ENCODE measurements at places on chromosomes 3 and 15. TPM values are rescaled to one million over a fixed set of nuclear protein-coding genes. Genes with fewer than 3 reads are reported as not detected.

DNA sequence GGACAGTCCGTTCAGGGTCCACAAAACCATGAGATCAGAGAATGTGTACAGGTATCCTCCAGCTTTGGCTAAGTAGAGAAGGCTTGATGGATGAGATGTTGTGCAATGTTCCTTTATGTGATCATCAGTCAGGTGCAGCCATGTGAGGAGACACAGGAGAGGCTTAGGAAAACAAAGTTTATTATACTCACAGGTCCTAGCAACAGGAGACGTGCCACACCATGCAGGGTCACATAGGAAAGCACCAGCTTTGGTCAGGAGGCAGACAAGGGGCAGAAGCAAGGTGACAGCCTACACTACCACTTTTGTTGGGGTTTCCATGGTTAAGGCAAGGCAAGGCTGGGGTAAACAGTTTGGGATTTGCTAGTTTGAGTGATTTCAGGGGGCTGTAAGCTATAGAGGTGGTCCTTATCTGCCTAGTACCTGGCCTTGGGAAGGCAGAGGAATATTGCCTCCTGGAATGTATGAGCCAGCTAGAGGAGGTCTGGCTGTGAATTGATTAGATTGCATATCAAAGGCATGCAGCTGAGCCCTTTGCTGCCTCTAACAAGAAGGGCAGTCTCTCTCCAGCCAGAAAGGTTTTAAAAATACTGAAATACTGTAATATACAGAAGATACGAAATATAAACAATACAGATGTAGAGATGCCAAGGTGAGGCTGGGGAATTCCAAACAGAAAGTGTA, 248.6 kb downstream of the RYR3 start:
- no peaks in the 10 kb centered on the region for H3K27me3 ChIP-seq
- H3K36me3 ChIP-seq = no peaks in the 10 kb centered on the region
- no peaks in the 10 kb centered on the region for H3K4me1 ChIP-seq
- no peak overlapping the region for H3K27ac ChIP-seq
- no peak for DNase-seq

- no peak overlapping the region for H3K27ac ChIP-seq
- H3K36me3 ChIP-seq = no peaks in the 10 kb centered on the region
- no peaks in the 10 kb centered on the region for H3K27me3 ChIP-seq
- H3K4me3 ChIP-seq = no peak overlapping the region
Measured at GRCh38 chr3:169324452-169324785, 339.1 kb downstream of the MECOM start.

GRCh38 chr3:134419214-134419959, 45.1 kb upstream of the AMOTL2 start:
- H3K4me3 ChIP-seq = no peak overlapping the region
- no peak overlapping the region for H3K27ac ChIP-seq
- no peak for DNase-seq
- no peaks in the 10 kb centered on the region for H3K36me3 ChIP-seq
- H3K4me1 ChIP-seq = no peaks in the 10 kb centered on the region

DNA sequence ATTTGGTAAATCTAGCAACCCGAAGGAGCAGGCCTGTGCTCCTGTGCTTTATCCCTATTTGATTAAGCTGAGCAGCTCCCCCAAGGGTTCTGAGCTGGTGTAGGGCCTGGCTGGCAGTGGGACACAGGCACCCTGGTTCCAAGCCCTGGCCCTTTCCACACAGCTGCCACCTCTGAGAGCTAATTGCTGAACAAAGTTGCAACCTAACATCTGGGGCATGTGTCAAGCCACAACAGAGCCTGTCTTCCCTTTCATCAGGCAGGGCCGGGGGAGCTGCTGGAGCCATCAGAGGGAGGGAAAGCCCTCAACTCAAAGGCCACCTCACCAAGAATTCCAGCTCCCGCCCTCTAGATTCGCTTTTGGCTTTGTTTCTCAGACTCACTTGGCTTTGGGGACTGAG, 17.1 kb upstream of the MRPS22 start:
- no peak overlapping the region for H3K27ac ChIP-seq
- no peaks in the 10 kb centered on the region for H3K36me3 ChIP-seq
- peaks cover 11% of the 10 kb centered on the region for H3K4me1 ChIP-seq
- H3K4me3 ChIP-seq = no peak overlapping the region

DNA sequence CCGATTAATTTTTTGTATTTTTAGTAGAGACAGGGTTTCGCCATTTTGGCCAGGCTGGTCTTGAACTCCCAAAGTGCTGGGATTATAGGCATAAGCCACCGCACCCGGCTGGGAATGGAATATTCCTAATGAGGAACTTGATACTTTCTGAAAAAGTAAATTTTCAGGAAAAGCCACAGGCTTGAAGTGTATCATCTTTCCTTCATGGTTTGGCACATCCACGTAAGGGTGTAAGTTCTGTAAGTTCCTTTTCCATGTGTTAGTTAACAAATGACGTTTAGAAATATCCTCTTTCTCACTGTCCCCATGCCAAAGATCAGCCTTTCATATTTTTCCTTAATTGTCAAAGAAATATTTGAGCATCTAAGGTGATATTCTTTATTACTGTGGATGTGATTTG, 24.9 kb downstream of the TMEM45A start:
- no peaks in the 10 kb centered on the region for H3K27me3 ChIP-seq
- no peaks in the 10 kb centered on the region for H3K4me1 ChIP-seq
- DNase-seq = no peak
- no peak overlapping the region for H3K4me3 ChIP-seq

DNA sequence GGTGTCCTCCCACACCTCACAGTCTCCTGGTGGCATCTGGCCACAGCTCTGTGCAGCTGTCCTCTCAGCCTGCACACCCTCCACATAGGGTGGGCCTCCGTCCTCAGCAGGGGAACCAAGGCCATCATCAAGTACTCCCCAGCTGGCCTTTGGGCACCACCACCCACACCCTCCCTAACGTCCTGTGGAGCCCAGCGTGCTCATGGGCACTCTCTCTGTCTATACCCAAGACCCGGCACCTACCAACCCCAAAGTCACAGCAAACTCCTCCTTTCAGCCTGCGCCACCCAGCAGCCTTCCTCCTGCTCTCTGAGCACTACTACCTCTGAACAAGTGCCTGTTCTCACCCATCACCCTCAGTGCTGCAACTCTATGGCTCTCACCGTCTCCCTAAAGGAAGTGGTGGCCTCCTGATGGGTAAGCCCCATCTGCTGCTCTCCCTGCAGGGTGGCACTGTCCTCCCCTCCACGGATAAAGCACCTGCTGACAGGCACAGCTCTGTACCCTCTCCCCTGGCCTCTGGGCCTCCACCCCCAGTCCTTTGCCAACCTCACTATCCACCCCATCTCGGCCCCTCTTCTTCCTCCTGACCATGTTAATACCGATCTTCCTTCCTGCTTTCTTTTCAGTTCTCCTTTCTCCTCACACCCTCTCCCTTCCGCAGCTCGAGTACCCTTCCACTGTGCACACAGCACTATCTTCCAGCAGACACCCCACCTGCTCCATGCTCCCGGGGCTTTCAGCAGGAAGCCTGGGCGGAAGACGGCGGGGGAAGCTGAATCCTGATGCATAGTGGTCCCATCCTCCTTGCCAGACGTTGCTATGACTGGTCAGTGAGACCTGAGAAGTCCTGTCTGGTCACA, 31.5 kb downstream of the SLC41A3 start:
- H3K36me3 ChIP-seq = no peaks in the 10 kb centered on the region
- DNase-seq = no peak
- H3K27ac ChIP-seq = no peak overlapping the region

DNA sequence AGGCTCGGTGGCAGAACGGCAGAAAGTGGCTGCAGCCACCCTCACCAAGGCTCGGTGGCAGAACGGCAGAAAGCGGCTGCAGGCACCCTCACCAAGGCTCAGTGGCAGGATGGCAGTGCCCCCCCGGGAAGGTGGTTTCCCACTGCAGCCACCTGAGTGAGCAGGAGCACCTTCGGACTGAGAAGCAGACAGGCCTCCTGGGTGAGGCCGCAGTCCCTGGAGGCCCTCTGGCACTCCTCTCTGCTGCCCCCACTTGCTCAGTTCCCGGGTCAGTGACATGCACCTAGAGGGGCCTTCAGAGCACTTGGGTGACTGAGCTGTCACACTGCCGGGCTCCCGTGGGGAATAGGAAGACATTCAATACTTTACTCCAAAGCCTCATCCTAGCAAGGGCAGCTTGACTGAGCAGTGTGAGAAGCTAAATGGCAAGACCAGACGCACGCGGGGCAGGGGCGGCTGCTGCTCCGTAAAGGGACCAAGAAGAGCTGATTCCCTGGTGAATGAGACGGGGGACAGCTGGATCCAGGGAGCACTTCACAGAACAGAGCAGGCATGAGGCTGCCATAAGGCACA, 62.7 kb downstream of the PCSK6 start:
- H3K36me3 ChIP-seq = no peaks in the 10 kb centered on the region
- H3K4me3 ChIP-seq = no peak overlapping the region
- no peaks in the 10 kb centered on the region for H3K4me1 ChIP-seq
- H3K27ac ChIP-seq = no peak overlapping the region

DNA sequence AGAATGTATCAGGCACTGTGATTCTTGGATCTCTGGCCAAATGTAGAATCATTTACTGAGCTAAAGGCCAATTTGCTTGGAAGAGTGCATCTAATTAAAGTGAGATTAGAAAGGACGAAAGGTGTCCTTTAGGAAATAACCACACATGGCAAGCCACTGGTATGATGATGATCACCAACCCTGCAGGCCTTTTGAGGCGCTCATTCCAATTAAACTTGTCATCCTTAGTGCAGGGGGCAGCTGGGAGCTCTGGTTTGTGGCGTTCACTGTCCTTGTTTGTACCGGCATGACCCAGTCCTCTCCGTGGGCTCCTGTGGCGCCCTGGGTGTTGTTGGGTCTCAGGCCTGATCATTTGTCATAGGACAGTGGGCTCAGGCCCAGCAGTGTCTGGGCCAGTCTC, 11.0 kb downstream of the LIMD1 start:
- H3K4me3 ChIP-seq = no peak overlapping the region
- DNase-seq = no peak
- no peaks in the 10 kb centered on the region for H3K27me3 ChIP-seq
- no peaks in the 10 kb centered on the region for H3K4me1 ChIP-seq

GRCh38 chr15:60982249-60982910, 246.7 kb downstream of the RORA start:
- H3K4me1 ChIP-seq = no peaks in the 10 kb centered on the region
- peaks cover 4% of the 10 kb centered on the region for H3K27me3 ChIP-seq
- H3K4me3 ChIP-seq = no peak overlapping the region

GRCh38 chr3:102163039-102163817, 271.6 kb upstream of the ZPLD1 start:
- H3K27me3 ChIP-seq = no peaks in the 10 kb centered on the region
- no peaks in the 10 kb centered on the region for H3K4me1 ChIP-seq
- no peak overlapping the region for H3K27ac ChIP-seq
- no peak overlapping the region for H3K4me3 ChIP-seq

DNA sequence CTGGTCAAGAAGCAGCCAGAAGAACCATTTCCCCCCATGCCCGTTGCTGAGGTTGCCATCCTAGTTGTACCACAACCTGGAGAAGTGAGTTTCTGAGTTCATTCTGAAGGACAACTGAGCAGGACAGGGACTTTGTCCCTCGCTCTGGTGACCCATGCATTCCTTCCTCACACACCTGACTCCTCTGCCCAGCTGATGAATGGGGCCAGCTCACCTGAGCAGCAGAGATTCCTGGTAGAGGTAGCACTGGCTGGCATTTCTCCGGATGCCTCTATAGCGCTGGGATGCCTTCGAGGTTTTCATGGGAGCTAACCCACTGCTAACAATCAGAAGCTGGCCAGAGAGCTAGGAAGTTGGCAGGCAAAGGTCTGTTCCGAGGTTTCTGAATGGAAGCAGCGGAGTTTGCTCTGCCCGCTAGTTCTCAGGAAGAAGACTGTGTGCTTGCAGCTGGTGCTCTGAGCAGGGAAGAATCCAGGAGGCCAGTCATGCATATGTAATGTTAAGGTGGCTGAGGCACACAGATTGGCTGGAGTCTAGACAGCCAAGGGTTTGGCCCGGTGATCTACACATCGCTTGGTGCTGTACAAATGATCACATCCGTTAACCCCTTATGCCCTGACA, at the start of gene TMC3:
Gene TMC3, minus strand, starts transcription at position 439 of the 621 bp plus-strand sequence. Its CDS starts 136 bp downstream, at position 303.
- no peaks in the 10 kb centered on the region for H3K36me3 ChIP-seq
- DNase-seq = no peak
- H3K27me3 ChIP-seq = no peaks in the 10 kb centered on the region
- H3K4me3 ChIP-seq = no peak within 1 kb of the TSS
- no peak within 1 kb of the TSS for H3K27ac ChIP-seq

The EXD1 gene
- not detected for total RNA-seq

The ITGA11 gene
- not detected for total RNA-seq

The CADPS gene
- not detected for total RNA-seq

The FBXO40 gene
- not detected for total RNA-seq

The MCF2L2 gene
- total RNA-seq = 3.5 TPM

All from CD8-positive, alpha-beta memory T cell (primary cell).